ENCODE measurements at places on chromosomes 5 and 9.

GRCh38 chr5:139904816-139905661 lies 109.4 kb downstream of the PSD2 start:
- no peak for ATAC-seq

DNA sequence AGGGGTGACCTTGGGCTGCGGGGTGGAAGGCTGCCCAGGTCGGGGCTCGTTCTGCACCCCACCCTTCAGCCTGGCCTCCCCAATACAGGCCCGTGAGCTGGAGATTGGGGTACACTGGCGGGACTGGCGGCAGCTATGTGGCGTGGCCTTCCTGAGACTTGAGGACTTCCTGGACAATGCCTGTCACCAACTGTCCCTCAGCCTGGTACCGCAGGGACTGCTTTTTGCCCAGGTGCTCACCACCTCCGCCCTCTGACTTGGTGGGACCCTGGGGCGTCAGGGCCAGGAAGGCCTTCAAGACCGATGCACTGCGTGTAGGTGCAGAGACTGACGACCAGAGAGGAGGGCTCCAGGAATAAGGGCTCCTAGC lies 10.5 kb downstream of the ZDHHC12 start:
- no peak for ATAC-seq

DNA sequence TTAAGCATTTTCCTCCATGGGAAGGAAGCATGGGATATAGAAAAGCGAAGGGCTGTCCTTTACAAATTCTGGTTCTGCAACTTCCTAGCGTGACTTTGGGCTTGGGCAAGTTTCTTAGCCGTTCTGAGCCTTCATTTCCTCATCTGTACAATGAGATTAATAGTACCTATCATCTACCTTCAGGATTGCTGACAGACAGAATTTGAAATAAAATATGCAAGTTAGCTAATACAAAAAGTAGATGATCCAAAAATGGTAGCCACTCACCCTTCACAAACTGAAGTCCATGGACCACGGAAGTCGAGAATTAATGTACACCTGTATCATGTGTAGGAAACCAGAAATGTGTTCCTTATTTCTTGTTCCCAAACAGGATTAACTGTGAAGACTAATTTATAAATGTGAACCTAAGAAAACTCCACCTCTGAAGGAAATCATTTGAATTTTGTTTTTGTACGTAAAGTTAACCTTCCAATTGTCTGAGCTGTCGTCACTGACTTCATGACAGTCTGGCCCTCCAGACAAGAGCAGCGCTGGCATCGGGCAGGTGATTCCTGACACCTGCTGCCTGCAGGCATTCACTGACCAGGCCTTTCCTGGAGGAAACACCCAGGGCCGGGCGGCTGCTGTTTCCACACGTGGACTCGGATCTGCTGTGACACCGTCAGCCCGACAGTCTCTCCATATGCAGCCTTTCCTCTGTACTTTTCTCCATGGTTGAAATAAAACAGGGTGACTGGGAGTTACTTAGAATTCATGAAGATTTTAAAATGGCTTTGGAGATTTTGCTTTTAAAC lies 63.4 kb downstream of the PSMB7 start:
- ATAC-seq = no peak

- ATAC-seq = no peak
Measured at GRCh38 chr9:22921742-22922141, 475.1 kb downstream of the DMRTA1 start.

DNA sequence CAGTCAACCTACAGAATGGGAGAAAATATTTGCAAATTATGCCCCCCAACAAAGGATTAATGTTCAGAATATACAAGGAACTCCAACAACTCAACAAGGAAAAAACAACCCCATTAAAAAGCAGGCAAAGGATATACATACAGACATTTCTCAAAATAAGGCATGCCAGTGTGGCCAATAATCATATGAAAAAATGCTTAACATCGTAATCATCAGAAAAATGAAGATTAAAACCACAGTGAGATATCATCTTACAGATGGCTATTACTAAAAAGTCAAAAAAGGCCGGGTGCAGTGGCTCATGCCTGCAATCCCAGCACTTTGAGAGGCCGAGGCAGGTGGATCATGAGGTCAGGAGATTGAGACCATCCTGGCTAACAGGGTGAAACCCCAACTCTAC lies 103.2 kb downstream of the KLHL3 start:
- no peak for ATAC-seq

DNA sequence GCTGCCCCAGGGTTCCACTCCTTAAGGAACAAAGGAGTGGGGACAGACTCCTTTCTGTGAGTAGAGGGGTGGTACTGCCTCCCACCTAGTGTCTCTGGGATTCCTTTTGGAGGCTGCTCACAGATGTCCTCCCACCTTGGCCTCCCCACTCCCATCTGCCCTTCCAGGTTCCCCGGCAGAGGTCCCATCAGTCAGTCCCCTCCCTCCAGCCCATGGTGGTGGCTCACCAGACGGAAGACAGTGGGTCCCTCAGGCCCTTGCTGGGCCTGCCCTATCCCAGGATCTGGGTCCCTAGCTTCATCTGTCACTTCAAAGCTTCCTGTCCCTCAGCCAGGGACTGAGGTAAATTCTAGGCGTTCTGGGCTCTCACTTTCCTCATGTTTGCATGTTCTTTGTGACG lies 35.6 kb upstream of the NEK6 start:
- ATAC-seq = no peak

DNA sequence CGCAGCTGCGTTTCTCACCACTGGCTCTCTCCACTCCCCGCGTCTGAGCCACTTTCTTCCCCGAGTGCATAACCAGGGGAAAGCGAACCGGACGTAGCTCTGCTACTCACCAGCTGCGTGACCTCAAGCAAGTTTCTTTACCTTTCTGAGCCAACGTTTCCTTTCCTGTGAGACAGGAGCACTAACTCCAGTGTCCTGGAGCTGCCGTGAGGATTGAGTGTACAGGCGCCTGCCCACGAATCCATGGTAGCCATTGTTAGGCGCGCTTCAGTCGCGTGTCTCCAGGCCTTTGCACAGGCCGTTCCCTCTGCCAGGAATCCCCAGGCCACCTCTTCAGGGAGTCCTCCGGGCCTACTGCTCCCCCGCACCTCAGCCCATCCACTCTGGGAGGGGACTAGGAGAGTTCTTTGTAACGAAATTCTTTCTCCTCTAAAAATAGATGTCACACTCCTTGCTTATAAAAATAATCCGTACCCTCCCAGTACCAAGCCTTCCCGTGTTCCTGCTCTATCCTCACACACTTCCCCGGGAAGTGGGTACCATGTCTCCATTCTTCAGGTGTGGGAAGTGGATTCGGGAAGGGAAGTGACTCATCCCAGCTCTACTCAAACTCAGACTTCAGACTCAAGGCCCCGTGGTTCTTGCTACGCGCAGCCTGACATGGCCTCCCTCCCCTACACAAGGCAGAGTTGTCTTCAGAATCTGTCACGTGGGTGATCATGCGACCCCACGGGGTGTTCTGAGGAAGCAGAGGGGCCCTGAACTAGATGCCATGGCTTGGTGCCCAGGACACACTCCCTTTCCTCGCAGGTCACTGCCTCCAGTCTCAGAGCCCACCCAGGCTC lies 16.1 kb upstream of the CRB2 start:
- peak; percentile 71 for ATAC-seq

DNA sequence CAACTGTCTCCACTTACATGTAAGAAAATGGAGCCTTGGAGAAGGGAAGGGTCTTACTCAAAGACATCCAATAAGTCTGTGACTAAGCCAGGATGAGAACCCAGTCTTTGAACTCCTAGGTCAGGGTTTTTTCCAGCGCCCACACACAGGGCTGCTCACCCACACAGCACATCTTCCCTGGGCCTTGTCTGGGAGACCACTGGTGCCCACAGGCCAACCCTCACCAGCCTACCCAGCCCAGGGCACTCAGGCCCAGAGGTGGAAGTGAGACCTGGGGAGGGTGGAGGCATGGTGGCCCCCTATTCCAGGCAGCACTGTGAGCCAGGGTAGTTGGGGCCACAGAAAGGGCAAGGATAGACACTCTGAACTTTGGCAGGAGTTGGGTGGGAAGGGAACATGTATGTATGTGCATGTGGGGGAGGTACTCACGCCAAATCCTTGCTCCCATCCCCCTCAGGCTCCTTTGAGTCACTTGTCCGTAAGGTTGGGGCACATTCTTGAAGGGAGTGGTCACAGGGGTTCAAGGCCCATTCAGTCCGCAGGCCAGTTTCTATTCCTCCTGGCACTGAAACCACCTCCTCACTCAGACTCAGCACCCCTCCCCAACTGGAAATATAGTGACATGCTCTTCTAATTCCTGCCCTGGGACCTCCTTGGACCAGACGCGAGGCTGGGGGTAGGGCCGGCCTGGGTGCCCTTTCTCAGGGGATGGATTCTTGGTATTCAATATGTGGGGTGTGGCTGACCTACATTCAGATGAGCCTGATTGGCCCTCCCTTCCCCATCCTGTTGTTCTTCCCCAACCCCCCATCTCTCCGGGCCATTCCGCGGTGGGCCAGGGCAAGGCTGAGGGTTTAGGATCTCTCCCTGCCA lies 2.9 kb upstream of the SLC4A9 start:
- ATAC-seq = no peak

DNA sequence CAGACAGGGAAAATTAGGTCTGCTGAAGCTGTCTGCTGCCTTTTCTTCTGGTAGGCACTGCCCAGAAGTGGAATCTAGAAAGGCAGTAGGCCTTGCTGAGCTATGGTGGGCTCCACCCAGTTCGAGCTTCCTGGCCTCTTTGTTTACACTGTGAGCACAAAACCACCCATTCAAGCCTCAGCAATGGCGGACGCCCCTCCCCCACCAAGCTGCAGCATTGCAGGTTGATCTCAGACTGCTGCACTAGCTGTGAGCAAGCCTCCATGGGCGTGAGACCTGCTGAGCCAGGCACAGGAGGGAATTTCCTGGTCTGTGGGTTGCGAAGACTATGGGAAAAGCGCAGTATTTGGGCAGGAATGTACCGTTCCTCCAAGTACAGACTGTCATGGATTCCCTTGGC lies 18.5 kb downstream of the AGTPBP1 start:
- ATAC-seq = no peak

DNA sequence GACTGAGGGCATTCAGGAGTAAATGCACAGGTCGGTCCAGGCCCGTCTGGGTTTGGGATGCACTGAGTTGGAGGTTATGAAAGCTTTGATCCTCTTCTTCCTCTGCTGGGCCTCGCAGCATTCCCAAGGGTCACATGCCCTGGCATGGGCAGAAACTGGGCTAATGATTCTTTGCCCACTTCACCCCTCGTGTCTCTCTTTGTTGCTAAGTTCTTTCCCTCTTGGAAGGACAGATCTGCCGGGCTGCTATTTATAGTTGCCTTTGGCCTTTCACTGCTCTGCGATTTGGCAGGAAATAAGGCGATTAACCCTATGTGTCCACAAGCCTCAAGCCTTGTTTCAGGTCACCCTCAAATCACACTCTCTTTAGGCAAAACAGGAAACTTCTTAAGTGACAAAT lies 66.9 kb downstream of the ENTREP1 start:
- no peak for ATAC-seq

GRCh38 chr5:124733329-124733650 lies 13.1 kb downstream of the ZNF608 start:
- ATAC-seq = no peak

GRCh38 chr9:93896093-93896492 lies 59.1 kb downstream of the BARX1 start:
- no peak for ATAC-seq

DNA sequence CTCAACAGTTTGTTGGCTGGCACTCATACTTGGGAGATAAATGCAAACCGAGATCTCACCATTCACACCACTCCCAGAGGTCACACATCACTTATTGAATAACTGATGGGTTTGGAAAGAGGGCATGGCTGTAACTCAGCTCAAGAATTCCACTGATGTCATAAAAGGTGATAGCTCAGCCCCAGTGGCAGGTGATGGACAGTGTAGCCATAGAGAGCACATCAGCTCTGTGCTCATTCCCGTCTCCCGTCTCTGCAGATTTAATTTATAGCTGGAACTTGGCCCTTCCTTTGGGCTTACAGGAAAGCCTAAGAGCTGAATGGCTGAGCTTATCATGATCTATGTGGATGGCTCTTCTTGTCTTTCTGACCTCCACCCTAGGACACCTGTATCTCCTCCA lies 59.8 kb downstream of the INSYN2B start:
- ATAC-seq = no peak

- ATAC-seq = no peak
Measured at GRCh38 chr5:88483964-88484672, 215.5 kb upstream of the TMEM161B start.

- no peak for ATAC-seq
Measured at GRCh38 chr9:129281506-129282145, 103.6 kb upstream of the IER5L start.

GRCh38 chr5:110653231-110653970 lies 73.1 kb downstream of the TMEM232 start:
- ATAC-seq = no peak

DNA sequence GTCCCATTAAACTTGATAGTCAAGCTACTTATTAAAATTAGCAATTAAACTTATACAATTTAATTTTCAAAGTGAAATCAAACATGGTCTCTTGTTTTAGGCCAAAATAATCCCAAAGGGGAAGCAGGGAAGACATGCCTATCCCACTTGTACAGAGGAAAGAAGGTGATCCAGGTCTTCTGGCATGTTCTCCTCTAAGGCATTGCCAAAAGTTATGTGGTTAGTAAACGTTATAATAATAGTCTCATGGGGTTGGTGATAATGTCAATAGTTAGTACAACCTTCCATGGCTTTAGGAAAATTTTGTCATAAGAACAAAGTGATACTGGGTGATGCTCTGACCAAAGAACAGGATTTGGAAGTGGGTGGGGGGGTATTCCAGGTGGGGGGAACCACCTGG lies 52.8 kb downstream of the ROR2 start:
- no peak for ATAC-seq

- ATAC-seq = no peak
Measured at GRCh38 chr9:136239983-136240330, 5.7 kb downstream of the QSOX2 start.

- peak; percentile 53 for ATAC-seq
Measured at GRCh38 chr9:93268551-93269314, 84.8 kb downstream of the WNK2 start.

DNA sequence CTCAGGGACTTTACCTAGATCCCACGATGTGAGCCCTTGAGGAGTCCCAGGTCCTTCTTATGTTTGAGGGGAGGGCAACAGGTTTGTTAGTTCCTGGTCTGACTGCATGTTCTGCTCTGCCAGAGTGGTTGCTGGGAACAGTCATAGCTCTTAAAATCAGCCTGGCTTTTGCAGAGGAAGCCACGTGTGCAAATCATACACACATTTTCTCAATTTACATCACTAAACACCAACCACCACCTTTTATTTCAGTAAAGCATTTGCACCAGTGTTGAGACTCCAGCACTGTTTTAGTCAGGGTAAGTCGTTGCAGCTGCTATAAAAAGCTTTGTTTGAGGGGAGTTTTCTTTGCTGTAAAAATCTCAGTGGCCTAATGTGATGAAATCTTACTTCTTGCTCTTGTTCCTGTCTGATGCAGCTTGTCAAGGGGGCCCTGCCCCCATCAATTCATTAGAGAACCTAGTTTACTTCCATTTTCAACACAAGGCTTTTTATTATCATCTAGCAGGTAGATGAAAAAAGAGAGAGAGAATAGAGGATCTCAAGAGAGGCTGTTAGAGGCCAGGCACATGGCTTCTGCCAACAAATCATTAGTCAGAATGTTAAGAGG lies 70.3 kb upstream of the VCAN start:
- no peak for ATAC-seq

- no peak for ATAC-seq
Measured at GRCh38 chr9:121735793-121736770, 84.6 kb downstream of the DAB2IP start.
